ENCODE measurements at places on chromosomes 2 and 18.
A peak's percentile ranks its signal among the peaks of the same experiment; 100 is the strongest.

GRCh38 chr2:218370410-218371063 lies 11.5 kb upstream of the SLC11A1 start:
- DNase-seq, result no peak

- DNase-seq, result no peak
These were observed 1.3 kb upstream of the CXCR1 start for GRCh38 chr2:218168016-218168415.

- no peak for DNase-seq
These were observed 37.1 kb upstream of the CCDC93 start for GRCh38 chr2:118050974-118051373.

DNA sequence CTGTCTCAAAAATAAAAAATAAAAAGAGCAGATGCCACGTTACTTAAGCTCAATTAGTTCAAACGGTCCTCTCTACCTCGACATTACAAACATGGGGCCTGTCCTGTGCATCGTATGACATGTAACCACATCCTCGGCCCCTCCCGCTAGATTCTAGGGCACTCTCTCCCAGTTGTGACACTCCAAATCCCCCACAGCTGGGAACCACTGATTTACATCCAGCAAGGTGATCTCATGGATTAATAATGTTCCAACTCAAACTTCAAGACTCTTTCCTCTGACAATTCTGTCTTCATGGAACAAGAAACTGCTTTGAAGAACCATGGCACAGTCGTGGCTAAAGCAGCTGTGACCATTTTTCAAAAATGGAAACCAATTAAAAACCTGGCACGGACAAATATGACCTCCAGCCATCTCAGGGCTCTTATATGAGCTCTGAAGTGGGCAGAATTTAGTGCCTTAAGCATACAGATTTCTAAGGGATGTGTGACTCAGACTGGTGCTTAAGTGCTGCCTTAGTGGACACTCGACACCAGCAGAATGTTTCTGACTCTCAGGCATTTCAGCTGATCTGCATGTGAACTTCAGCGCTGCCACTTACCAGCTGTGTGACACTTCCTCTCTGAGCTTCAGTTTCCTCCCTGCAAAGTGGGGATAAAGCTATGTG lies 31.7 kb upstream of the ASAP2 start:
- DNase-seq, result peak; percentile 94

DNA sequence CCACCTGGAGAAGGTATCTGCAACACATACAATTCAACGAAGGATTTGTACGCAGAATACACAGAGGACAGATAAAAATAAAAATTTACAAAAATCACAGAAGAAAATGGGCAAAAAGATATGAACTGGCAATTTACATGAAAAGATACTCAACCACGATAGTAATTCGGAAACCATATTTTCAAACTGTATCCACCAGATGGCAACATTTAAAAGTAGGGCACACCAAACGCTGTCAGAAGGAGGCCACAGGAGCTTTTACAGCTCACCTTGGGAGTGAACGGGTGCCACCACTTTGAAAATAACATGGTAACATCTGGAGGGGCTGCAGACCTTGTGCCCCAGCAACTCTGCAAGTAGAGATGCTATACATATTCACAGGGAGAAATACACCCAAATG lies 9.8 kb downstream of the KIF1A start:
- DNase-seq, result no peak

GRCh38 chr2:185978634-185979407 lies 240.2 kb downstream of the FSIP2 start:
- DNase-seq, result no peak

GRCh38 chr2:95298486-95299111 lies 1.5 kb downstream of the KCNIP3 start:
- DNase-seq, result no peak

- DNase-seq, result no peak
These were observed 197.9 kb downstream of the HRH4 start for GRCh38 chr18:24658302-24658701.

DNA sequence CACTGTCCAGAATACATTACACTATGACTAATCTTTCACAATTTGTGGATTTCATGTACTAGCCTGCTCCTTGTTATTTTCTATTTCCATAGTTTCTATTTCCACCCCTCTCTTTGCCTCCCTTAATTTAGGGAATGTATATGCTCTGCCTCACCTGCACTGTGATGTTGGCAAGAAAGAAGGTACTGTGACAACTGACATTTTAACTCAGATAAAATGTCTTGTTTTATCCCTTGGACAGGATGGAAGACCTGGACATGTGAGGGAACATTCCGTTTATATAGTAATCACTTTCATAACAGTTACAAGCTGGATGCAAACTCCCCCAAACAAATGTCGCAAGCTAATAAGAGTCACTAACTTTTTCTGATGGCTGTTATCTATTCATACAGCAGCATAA lies 21.5 kb upstream of the DSG3 start:
- no peak for DNase-seq

DNA sequence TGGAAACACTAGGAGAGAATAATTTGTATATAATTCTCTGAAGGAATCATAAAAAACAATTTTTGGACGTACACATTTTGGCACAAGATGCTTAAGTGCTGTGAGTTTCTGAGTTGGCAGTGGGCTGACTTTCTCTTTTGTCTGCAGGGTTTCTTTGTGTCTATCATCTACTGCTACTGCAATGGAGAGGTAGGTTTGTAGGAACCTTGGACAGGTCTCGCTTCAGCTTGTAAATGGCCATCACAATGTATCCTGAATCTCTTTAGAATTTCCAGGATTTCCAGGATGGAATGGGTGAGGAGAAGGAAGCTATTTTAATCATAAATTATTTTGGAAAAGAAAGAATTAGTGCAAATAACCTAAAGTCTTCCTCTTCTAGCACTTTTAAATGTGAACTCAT lies 83.9 kb downstream of the PTH2R start:
- no peak for DNase-seq

DNA sequence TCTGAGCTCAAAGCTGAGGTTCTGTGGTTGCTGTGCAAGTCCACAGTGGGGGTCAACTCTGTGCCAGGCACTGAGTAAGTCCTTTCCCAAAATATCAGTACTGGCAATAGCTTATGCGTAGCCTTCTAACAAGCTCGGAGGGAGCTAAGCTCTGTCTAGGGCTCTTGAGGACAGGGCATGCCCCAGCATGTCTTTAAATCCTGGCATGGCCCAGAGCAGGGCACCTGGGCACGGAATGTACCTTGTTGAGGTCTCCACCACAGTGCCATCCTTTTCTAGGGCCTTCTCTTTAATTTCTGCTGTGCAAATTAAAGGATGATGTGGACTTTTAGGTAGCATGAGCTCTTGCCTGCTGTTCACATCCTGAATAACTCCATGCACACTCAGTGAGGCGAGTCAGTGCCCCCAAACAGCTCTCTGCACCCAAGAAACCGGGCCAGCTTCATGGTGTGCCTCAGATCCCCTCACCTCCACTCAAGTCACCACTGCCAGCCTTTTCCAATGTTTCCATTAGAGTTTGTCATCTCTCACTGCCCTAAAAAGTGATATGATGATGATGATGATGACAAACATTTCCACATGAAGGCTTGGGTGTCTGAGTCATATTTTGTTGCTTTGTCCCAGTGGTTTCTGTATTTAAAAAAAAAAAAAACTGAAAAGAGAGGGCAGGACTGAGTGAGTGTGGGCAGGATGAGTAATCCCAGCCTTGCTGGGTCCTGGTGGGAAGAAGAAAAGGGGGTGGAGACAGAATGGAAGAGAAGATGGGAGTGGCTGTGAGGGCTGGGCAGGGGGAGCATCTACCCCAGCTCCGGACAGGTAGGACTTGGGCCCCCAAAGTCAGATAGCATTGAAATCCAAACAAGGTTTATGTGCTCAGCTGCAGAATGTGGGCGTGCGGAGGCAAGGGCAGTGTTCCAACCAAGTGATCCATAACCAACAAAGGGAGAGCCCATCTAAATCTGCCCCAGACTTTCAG lies 78.9 kb downstream of the ZBTB7C start:
- no peak for DNase-seq

GRCh38 chr2:20664431-20665242 lies 2.3 kb upstream of the GDF7 start:
- DNase-seq, result no peak

DNA sequence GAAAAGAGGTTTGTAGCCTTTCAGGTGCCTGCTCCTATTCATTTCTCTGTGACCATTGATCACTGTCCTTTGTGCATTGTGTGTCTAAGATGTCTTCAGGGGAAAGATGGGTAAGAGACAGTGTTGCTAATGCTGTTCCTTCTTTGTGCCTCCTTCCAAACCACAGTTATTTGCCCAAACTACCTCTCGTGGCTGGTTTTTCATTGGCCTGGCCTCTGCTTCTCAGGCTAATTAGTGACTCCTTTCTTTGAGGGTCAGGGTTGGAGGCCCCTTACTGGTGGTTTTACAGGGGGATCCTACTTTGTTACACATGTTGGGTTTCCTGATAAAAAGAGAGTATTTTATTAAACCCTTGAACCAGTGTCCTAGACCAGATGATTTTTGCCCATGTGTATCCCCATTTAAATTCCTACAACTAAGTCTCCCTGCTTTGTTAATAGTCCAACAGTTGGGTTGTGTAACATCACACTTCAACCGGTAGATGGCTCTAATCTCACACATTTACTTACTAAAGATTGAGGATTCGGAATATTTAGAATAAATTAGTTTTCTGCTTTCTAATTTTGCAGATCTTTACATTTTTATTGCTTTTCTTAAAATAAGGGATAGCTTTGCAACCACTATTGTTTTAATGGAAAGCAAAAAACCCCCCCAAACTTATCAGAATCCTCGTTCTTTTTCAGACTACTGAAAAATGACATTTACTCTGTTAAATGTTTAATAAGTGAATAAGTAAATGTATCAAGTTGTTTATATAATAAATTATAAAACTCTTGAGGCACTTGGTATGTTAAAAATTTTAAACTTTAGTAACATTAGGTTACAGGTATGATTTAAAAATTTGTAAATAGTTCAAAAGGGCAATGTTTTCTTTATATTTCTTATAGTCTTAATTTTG lies 2.4 kb downstream of the MARS2 start:
- DNase-seq, result peak; percentile 71

- no peak for DNase-seq
These were observed 81.5 kb upstream of the SLC66A3 start for GRCh38 chr2:11073776-11074175.

- DNase-seq, result no peak
These were observed 1.1 kb upstream of the ZSCAN30 start for GRCh38 chr18:35291166-35291565.

Data from islet precursor cell (in vitro differentiated cells).